Epithelial cell of alveolus of lung (primary cell): ENCODE measurements at places on chromosomes 13 and 19. TPM values are rescaled to one million over a fixed set of nuclear protein-coding genes. Genes with fewer than 3 reads are reported as not detected.

Gene SYT5
- 0.08 and 0.26 TPM in 2 replicates for total RNA-seq

Gene MBNL2
- 58.2 and 74.3 TPM in 2 replicates for total RNA-seq

Gene LPAR2
- 0.65 and 9.2 TPM in 2 replicates for total RNA-seq

Gene ZNF600
- 1.0 and 3.1 TPM in 2 replicates for total RNA-seq

Gene SMIM44
- not detected in 2 replicates for total RNA-seq

Gene C1QTNF9B
- total RNA-seq: 0.26 TPM in 1 of 2 replicates, not detected in the other

Gene LILRA5
- not detected in 2 replicates for total RNA-seq

Gene MEIOSIN
- 0.13 TPM in 1 of 2 replicates, not detected in the other for total RNA-seq

Gene BCAM
- 31.2 and 70.5 TPM in 2 replicates for total RNA-seq

Gene CRLF1
- 2.6 and 19.3 TPM in 2 replicates for total RNA-seq

Gene PLK5
- total RNA-seq: not detected in 2 replicates

Gene FFAR2
- not detected in 2 replicates for total RNA-seq

Gene PALM3
- 0.39 TPM in 1 of 2 replicates, not detected in the other for total RNA-seq

Gene ZNF135
- 3.2 and 3.5 TPM in 2 replicates for total RNA-seq

Gene SIGLEC9
- not detected in 2 replicates for total RNA-seq

Gene PEAK3
- total RNA-seq: 0.13 TPM in 1 of 2 replicates, not detected in the other

Gene ERFL
- 0.13 TPM in 1 of 2 replicates, not detected in the other for total RNA-seq

Gene IGFL3
- 1.9 TPM in 1 of 2 replicates, not detected in the other for total RNA-seq

Gene OR7A5
- total RNA-seq: 0.16 TPM in 1 of 2 replicates, not detected in the other

Gene PRODH2
- not detected in 2 replicates for total RNA-seq

Gene IRGC
- not detected in 2 replicates for total RNA-seq

Gene CPAMD8
- total RNA-seq: 0.88 and 0.91 TPM in 2 replicates

Gene BABAM1
- 70.1 and 93.5 TPM in 2 replicates for total RNA-seq

Gene PSG11
- not detected in 2 replicates for total RNA-seq

Gene GPR183
- 2.3 TPM in 1 of 2 replicates, not detected in the other for total RNA-seq

Gene OR10H1
- total RNA-seq: not detected in 2 replicates

Gene EFNA2
- total RNA-seq: not detected in 2 replicates
